ENCODE measurements at places on chromosomes 2 and 18.

GRCh38 chr2:26735097-26735496, 29.0 kb upstream of the SLC35F6 start:
- no peak for DNase-seq

DNA sequence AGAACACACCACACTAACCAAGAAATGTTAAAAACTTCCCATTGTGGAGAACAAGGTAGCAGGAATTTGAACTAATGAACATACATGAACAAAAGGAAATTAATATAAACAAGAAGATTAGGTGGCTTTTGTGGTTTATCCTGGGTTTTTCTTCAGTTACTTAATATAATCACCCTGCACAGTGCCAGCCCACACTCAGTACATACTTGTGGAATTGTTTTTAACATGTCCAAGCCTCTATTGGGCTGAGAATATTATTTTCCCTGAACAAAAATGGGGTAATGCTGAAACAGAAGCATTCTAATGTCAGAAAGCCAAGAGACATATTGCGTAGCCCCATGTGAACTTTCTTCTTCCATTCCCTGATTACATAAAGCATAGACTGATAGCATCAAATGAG, 202.8 kb downstream of the DNER start:
- DNase-seq, result no peak

DNA sequence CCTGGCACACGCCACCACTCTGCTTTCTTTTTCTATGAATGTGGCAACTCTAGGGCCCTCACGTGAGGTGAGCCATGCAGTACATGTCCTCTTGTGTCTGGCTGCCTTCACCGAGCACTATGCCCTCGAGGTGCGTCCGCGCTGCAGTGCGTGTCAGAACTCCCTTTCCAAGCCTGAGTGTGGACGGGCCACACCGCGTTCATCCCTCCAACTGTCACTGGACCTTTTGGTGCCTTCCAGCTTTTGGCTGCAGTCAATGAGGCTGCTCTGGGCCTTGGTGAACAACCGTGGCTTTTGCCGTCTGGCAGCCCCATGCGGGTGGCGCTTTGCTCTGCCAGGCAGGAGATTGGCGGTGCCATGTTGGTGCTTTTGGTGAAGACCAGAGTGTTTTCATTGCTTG, 74.0 kb downstream of the TSHZ1 start:
- DNase-seq, result no peak

- no peak for DNase-seq
Measured at GRCh38 chr2:154827286-154827685, 128.8 kb downstream of the KCNJ3 start.

- DNase-seq, result no peak
Measured at GRCh38 chr18:79581911-79582310, 97.7 kb upstream of the CTDP1 start.

DNA sequence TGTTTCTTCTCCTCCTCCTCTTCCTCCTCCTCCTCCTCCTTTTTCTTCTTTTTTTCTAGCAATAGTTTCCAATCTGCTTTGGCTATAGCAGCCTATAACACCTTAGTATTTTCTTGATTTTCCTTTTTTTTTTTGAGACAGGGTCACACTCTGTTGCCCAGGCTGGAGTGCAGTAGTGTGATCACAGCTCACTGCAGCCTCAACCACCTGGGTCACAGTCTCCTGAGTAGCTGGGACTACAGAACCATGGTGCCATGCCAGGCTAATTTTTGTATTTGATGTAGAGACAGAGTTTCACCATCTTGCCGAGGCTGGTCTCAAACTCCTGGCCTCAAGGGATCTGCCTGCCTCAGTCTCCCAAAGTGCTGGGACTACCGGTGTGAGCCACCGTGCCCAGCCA, 10.7 kb upstream of the THNSL2 start:
- no peak for DNase-seq

GRCh38 chr18:32360682-32361345, 109.9 kb downstream of the GAREM1 start:
- no peak for DNase-seq

DNA sequence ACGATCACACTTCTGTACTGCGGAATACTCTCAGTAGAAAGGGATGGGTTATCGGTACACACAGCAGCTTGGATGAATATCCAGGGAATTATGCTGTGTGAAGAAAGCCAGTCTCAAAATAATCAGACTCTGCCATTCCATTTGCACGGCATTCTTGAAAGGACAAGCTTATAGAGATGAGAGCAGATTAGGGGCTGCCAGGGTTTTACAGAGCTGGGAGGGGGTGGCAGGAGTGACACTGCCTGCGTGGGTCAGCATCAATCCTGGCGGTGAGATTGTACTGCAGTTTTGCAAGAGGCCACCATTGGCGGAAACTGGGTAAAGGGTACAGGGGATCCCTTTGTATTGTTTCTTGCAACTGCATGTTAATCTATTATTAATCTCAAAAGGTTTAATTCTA, 16.6 kb downstream of the KCNG2 start:
- DNase-seq, result no peak

GRCh38 chr2:88624477-88624876, 2.8 kb downstream of the EIF2AK3 start:
- no peak for DNase-seq

- no peak for DNase-seq
Measured at GRCh38 chr2:134120406-134120732, 133.5 kb upstream of the MGAT5 start.

- no peak for DNase-seq
Measured at GRCh38 chr18:32019251-32019948, 775 bp downstream of the RNF125 start.

GRCh38 chr18:73737990-73738389, 409.6 kb downstream of the FBXO15 start:
- DNase-seq, result no peak

- DNase-seq, result no peak
Measured at GRCh38 chr2:80476535-80477117, 172.1 kb upstream of the LRRTM1 start.

DNA sequence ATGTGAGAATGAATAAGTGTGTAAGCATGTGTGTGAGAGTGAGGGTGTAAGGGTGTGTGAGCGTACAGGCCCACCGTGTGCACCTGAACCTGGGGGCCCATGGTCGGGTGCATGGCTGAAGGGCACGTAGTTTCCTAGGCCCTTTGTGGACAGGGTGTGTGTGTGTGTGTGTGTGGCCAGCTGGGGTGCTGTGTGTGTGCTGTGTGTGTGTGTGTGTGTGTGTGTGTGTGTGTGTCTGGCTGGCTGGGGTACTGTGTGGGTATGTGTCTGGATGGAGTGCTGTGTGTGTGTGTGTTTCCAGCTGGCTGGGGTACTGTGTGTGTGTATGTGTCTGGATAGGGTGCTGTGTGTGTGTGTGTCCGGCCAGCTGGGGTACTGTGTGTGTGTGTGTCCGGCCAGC, 2.0 kb downstream of the SFTPB start:
- DNase-seq, result no peak

DNA sequence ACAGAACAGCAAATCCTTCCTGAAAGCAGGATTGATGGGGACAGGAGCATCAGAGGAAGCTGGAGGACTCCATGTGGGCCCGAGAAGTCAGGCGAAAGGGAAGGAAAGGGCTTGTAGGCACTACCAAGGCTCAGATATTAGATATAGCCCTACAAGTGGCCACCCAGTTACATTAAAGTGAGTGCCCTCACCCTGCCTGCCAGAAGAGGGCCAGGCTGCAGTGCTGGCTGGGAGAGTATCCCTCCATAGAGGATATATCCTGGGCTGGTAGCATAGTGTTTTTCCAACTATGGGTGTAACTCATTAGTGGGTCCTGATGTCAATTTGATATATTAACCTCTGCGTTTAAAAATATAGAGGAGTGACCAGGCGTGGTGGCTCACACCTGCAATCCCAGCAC, 285.2 kb downstream of the MYCN start:
- no peak for DNase-seq

DNA sequence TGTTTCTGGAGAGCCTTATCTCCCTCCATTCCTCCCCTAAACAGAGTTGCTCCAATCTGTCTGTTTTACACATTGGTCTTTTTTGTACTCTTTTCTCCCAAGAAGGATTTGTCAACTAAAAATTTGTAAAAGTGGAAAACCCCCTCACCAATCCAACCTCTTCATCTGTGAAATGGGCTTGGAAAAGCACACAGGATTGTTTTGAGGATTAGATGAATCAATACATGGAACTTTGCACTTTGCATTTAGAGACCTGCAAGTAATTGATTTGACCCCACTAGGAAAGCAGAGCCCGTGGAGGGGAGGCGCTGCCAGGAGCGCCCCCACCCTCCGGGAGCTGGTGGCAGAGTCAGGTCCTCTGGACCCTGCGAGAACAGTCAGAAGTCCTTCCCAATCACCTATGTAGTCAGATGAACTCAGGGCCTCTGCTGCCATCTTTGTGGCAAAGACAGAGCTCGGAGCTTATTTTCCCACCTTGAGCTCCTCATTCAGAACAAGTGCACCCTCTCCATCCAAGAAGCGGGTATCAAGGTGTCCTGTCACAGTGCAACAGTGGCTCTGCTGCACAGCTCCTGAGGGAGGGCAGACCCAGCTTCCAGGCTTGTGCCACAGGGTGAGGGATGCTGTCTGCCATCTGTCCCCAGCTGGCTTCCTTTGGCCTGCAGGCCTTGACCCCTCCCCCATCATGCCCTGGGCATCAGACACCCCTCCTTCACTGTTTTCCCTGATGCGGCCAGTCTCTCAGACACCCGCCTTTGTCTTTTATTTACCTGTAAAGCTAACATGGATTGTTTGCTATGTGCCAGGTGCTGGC, 1.7 kb upstream of the TMEM185B start:
- DNase-seq, result peak; percentile 29

- DNase-seq, result no peak
Measured at GRCh38 chr18:42446195-42446594, 491.2 kb downstream of the PIK3C3 start.

- no peak for DNase-seq
Measured at GRCh38 chr18:45553723-45554388, 61.4 kb upstream of the SLC14A2 start.

DNA sequence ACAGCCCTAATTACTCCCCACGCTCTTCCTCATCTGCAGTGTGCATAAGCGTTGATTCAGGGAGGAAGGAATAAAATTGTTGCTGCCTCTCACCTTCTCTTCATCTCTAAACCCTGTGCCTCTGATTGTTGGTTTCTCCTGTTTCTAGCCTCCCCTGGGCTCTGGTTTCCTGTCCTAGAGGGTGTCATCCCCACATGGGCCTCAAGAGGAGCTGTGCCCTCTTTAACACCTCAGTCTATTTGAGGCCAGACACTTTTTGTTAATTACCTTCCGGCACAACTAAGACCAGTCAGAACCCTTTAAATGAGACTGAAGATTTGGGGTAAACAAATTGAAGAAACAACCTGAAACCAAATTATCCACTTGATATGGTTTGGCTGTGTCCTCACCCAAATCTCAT, 9.7 kb downstream of the CTAGE1 start:
- DNase-seq, result no peak

GRCh38 chr2:156896294-156896693, 361.2 kb upstream of the GALNT5 start:
- DNase-seq, result no peak

- no peak for DNase-seq
Measured at GRCh38 chr2:71462056-71462605, 8.8 kb downstream of the DYSF start.

DNA sequence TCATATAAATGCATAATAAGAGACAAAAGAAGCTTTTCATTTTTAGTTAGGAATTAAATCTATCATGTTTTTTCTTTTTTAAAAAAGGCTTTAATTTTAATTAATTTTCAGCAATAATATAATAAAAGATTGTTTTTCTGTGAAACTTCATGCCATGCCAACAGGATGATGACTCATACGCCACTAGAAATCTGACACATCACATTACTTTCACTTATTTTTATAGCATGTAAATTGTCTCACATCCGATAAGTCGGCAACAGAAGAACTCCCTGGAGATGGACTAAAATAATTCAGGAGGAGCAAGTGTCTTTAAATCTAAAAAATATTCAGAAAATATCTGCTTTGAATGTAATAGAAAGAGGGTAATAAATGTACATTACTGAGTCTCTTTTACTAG, 1024.2 kb upstream of the ACVR2A start:
- no peak for DNase-seq

DNA sequence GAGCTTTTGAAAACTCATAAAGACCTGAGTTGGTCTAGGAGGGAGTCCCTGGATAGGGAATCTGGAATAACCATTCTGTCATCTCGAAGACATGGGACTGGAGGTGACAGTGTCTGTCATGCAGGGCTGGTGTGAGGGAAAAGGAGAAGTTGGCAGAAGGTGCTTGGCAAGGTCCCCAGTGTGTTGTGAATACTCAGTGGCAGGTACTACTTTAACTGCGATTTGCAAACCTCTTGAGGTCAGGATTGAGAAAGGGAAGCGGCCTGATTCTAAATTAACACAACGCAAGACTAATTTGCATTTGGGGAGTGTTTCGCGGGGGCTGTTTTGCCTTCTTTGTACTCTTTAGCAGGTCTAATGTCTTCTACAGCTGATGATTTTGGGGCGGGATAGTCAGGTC, 77.0 kb upstream of the TMEM200C start:
- DNase-seq, result no peak

- DNase-seq, result no peak
Measured at GRCh38 chr18:75063615-75064512, 145.1 kb downstream of the PTGR3 start.

GRCh38 chr18:58287353-58288274, 243.6 kb downstream of the NEDD4L start:
- no peak for DNase-seq

- DNase-seq, result no peak
Measured at GRCh38 chr2:161283926-161284325, 24.3 kb upstream of the PSMD14 start.

DNA sequence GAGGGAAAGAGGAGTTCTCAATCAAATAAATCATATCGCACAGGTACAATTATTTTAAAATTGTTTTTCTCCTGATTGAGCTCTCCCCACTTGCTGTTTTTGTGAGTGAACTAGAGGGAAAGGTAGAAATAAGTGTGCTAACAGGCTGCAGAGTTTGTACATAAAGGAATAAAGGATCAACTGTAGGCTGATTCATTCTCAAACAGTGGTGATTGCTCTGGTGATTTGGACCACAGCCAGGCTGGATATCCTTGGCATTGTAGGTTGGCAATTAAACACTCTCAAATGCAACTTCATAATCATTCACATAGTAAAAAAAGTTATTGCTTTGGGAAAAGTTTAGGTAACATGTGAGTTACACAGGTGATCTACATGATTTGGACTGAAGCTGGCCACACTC, 29.8 kb downstream of the LRP1B start:
- DNase-seq, result no peak

- DNase-seq, result no peak
Measured at GRCh38 chr2:216279031-216279430, 93.3 kb downstream of the MARCHF4 start.

GRCh38 chr2:21800356-21800755, 676.6 kb downstream of the TDRD15 start:
- DNase-seq, result no peak

DNA sequence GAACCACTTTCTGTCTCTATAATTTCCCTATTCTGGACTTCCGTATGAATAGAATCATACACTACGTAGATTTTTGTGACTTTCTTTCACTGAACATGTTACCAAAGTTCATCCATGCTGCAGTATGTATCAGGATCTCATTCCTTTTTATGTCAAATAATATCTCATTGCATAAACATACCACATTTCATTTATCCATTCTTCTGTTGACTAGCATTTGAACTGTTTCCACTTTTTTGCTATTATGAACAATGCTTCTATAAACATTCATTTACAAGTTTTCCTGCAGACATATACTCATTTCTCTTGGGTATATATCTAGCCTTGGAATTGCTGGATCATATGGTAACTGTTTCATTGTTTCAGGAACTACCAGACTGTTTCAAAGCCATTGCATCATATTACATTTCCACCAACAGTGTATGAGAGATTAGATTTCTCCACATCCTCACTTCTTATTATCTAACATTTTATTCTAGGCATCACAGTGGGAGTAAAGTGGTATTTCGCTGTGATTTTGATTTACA, 186.2 kb downstream of the DYM start:
- no peak for DNase-seq

Measured in NCI-H2081 treated with DMSO at 0.1 percent for 48 hours (cell line).